ENCODE measurements at places on chromosomes 4 and X.

DNA sequence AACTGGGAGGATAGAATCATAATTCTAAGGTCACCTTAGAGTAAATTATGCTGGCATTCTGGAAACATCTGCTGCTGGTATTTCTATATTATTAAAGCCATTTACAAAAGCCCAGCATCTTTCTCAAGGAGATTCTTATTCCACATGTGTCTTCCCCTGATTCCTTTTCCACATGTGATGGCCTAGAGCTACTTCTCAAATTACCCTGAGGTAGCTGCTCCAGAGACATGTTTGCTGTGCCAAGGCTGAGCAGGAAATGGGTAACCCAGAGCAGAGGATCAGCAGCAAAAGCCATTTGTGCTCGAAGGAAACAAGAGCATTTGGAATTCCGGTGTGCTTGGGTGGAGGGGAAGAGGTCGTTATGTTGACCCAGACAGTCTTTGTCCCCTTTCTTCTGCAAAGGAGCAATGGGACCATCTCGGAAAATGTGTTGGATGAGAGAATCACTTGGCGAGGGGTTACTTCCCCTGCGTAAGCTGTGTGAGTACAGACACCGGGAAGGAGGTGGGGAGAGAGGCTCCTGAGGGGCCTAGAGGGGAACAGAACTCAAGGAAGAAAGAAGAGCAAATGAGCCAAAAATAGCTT, 24.6 kb downstream of the TSC22D3 start:
- no peak for DNase-seq

GRCh38 chr4:189021831-189022230, 882.6 kb downstream of the TRIML1 start:
- no peak for DNase-seq

DNA sequence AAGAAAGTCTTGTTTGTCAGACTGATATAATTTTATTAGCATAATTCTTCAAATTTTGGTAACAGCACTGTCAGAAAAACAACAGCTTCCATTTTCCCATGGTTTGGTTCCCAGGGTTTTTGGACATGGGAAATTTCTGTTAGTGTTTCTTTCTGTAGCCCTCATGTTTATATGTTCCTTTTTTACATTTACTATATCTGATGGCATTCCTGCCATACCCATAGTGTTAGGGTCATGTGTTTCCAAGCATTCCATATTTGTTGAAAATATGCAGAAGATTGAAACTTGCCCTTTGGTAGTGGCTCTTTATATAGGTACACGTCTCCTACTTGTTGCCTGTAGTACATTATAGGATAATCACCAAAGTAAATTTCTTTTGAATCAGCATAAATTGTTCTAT, 65.8 kb downstream of the PDLIM5 start:
- no peak for DNase-seq

GRCh38 chr4:47786958-47787370, 50.9 kb downstream of the CORIN start:
- DNase-seq: no peak

DNA sequence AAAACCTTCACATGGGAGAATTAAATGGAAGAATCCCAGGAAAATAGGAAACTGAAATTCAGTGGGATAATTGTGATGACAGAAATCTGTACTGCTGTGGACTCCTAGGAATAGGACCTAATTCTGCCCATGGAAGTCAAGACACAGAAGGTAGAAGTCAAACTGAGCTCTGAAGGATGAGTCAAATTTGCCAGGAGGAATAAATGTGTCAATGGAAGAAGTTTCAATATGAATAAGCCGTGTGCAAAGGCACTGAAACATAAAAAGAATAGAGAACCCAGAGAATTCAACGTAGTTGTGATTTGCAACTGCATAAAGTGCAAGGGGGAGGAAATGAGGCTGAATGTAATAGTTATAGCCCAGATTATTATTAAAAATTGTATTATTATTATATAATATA, 11.6 kb downstream of the ENAM start:
- no peak for DNase-seq

- no peak for DNase-seq
These were observed 45.5 kb downstream of the CENPC start for GRCh38 chr4:67499799-67500198.
